ENCODE measurements at places on chromosomes 2 and 18. TPM values are rescaled to one million over a fixed set of nuclear protein-coding genes. Genes with fewer than 3 reads are reported as not detected.

The MC4R gene
- not detected for total RNA-seq

The SLC39A6 gene
- total RNA-seq: 6.6 TPM

The FRZB gene
- total RNA-seq: 5.9 TPM

The IL37 gene
- 0.82 TPM for total RNA-seq

The UGT1A4 gene
- total RNA-seq: 2.9 TPM

DNA sequence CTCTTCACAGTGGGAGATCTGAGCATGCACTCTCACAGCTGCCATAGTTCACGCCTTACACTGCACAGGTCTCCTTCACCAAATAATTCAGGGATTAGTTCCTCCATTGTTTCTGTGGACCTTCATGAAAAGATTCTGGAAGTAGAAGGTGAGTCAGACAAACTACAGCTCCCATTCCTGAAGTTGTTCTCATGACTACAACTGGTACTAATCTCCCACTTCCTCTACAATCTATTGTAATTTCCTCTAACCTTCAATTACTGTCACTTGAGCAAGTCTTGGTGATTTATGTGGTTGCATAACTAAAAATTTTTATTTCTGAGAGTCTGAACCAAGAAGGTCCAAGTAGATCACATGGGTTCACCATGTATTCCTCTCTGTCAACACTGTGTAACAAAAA, 128.7 kb downstream of the XIRP2 start:
- DNase-seq: no peak

- no peak for DNase-seq
Observed at GRCh38 chr2:55099878-55100820, 49.9 kb upstream of the RTN4 start.

DNA sequence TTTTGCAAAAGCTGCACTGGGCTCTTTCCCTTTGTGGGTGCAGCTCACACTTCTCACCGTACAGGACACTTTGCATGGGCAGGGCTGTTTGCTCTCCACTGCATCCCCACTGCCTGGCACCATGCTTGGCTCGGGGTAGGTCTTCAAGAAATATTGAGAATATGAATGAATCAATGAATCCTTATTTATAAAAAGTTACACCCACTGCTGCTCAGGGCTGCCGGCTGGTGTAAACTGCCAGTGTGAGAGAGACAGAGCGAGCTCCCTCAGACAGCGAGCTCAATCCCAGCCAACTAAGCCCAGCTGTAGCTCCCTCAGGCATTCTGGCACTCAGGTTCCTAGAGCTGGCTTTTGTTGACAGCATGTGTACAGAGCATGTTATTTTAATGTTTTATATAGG, 3.4 kb downstream of the TMEM185B start:
- no peak for DNase-seq

DNA sequence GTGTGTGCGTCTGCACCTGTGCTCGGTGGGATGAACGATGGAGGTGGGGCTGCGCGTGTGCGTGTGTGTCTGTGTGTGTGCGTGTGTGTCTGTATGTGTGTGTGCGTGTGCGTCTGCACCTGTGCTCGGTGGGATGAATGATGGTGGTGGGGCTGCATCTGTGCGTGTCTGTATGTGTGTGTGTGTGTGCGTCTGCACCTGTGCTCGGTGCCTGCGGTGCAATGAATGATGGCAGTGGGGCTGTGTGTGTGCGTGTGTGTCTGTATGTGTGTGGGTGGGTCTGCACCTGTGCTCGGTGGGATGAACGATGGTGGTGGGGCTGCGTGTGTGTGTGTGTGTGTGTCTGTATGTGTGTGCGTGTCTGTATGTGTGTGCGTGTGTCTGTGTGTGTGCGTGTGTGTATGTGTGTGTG, 48.5 kb upstream of the CTDP1 start:
- no peak for DNase-seq

- DNase-seq: no peak
Observed at GRCh38 chr2:68742626-68743415, 8.2 kb downstream of the ARHGAP25 start.

GRCh38 chr2:221377597-221377996, 194.5 kb downstream of the EPHA4 start:
- DNase-seq: no peak

DNA sequence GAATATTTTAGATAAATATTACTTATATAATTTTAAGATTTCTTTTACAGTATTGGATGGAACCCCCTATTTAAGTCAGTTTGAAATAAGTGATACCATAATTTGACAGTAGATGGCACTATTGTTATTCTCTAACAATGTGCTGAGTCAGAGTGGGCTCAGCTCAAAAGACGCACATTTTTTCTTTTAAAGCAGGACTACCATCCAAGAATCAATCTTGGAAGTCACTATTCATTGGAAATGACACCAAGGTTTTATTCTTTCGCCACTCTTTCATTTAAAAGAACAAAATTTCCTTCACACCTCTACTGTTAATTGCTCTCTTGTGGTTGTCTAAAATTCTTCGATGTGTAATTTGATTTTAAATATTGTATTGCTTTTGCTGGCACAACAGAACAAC, 32.6 kb upstream of the SPAG16 start:
- no peak for DNase-seq

DNA sequence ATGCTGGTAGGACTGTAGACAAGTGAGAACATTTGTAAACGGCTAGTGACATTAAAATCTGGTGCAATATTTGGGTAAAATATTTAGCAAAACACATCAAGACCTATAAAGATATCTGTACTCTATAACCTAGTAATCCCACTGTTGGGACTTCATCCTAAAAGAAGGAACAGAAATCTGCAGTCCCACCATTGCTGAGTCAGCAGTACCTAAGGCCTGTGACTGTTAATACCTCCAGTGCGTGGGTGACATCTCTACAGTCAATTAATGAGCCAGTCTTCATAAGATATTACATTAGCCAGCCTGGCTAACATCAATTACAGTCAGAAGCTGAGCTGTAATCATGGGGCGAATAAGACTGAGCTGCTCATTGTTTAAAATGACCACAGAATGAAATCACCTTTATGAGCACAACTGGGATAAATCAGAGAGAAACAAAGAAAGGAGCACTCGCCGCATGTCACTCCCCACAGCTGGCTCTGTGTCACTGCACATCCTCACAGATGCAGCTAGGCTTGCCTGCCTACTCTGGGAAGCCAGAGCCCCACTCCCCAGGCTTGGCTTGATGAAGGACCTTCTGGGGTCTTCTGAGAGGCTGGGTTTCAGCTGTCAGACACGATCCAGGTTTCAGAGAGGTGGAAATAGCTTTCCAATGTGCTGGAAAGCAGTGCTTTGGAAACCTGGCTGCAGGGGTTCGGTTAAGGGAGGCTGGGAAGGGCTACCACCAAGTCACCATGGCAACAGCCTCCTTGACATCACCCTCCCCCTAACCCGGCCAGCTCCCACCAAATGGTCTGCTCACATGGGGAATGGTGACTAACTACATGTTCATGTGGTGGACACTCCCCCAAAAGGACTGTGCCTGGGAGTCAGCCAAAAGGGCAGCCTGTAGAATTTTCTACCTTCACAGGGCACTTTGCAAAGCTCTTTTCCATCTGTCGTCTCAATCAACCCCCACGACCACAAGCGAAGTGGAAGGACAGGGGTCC, 145.0 kb downstream of the ZBTB7C start:
- DNase-seq: no peak

DNA sequence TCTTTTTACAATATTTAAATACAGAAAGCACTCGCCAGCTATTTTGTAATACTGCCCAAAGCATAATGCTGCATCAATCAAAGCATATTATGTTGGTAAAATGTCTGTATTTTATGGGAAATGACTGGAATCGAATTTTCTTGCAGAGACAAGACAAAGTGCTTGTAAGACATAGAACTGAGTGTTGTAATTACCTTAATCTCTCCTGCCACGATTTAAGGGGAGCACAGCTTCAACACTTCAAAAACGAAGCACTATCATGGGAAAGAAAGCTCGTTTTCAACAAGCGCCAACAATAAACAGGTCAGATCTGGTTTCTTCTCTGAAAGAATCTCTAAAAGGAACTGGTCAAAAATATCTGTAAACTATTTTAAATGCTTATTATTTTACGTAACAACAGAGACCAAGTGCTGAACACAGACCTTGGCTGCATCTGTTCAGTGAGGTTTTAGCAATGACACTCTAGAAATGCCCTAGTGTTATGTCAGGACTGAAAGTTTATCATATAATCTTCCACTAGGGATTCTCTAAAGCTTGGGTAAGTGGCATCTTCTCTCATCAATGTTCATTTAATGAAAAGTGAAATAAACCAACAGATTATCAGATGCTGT, 19.0 kb downstream of the RND3 start:
- DNase-seq: no peak

- DNase-seq: peak; percentile 55
Observed at GRCh38 chr2:234983011-234983726, 31.4 kb downstream of the SH3BP4 start.

All from mucosa of descending colon (tissue), 3 donors.